NCI-H2107 (cell line): ENCODE measurements at places on chromosomes 1 and 21.

DNA sequence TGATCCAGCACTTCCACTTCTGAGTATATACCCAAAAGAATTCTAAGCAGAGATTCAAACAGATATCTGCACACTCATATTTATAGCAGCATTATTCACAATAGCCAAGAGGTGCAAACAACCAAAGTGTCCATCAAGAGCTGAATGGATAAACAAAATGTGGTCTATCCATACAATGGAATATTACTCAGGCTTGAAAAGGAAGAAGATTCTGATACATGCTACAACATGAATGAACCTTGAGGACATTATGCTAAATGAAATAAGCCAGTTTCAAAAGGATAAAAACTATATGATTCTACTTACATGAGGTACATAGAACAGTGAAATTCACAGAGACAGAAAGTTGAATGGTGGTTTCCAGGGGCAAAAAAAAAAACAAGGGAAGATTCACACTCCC lies 88.9 kb downstream of the CCDC185 start:
- DNase-seq: no peak

- no peak for DNase-seq
Observed at GRCh38 chr1:201916649-201917249, 28.1 kb downstream of the SHISA4 start.

DNA sequence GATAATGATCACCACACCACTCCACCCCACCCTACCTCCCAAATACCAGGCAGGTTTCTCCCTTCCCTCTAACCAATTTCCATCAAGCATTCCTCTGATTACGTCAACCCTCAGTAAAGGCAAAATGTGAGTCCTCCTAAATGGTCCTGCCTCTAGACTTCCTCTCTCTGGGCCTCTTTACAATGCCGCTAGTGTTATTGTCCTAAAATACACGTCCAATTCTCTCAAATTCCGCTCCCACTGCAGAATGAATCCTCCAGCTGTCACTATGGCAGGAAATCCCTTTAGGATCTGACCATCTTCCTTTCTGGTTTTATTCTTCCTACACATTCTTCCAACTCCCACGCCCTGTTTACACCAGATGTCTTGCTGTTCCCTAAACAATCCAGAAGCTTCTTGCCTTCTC lies 68.7 kb downstream of the DEGS1 start:
- no peak for DNase-seq

GRCh38 chr1:241533326-241534115 lies 1.3 kb downstream of the KMO start:
- no peak for DNase-seq

DNA sequence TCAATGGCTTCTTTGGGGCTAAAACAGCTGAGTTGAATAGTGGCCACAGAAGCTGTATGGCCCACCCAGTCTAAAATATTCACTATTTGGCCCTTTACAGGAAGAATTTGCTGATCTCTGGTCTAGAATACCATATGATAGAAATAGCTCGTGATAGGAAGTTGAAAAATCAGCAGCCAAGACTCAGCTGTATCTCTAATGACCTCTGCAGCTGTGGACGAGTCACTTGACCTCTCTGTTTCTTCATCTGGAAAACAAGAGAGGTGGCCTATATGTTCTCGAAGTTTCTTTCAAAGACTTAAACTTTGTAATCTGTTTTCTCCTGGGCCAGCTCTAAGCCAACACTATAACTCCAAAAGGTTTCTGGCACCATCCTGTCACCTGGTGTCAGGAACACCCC lies 129.2 kb downstream of the ZBTB18 start:
- DNase-seq: no peak

DNA sequence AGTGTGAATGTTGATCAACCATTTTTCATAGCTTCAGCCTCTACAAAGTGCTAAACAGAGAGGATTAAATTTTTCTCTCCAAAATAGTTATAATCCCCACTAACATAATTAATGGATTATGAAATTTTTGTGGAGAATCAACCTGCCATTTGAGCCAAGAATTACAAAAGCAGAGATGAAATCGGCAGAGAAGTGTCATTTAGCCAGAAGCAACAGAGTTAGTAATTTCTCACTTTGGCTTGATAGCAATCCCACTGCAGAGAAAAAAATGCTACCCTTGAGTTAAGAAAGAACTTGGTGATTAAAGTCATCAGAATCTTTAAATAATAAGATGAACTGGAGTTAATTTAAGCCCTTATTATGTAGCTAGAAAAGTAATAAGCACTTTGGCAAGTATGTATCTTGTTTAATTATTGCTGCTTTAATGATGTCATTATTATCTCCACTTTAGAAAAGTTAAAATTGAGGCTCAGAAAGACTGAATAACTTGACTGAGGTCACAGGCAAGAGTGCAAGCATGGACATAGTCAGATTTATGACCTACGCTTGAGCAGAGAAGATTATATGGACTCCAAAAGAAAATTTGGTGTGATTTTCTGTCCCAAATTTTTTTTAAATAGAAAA lies 37.3 kb downstream of the RGS4 start:
- DNase-seq: no peak
